ENCODE measurements at places on chromosomes 3 and 15.

GRCh38 chr3:140097874-140098635 lies 163.1 kb downstream of the CLSTN2 start:
- DNase-seq, result no peak

- no peak for DNase-seq
Measured at GRCh38 chr3:59777066-59777465, 727.2 kb upstream of the CFAP20DC start.

DNA sequence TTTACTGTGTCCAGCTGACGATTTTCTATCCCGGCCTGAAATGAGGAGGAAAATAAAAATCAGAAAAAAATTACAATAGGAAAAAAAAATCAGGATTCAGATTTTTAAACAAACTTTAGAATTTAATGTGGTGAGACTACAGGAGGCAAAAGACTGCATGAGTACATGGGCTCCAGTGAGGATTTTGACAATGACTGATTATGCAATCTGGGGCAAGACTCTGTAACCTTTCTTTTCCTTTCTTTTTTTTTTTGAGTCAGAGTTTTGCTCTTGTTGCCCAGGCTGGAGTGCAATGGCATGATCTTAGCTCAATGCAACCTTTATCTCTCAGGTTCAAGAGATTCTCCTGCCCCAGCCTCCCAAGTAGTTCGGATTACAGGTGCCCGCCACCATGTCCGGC lies 29.9 kb downstream of the SPG11 start:
- no peak for DNase-seq

DNA sequence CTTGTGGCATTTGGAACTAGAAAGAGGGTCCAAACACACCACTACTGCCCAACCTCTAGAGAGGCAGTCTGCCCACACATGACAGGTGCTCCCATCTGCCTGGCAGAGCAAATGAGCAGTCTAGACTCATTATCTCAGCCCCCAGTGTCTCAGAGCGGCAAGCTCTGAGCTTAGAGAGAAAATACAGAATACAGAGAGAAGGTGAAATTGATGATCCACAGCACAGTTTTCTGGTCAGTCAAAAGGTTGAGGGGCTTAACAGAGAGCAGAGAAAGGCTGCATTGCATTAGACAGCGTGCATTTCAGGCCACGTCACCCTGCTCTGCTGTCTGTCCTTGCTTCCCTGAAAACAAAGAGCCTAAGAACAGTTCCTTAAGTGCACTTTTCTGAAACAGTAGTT lies 135.1 kb downstream of the KCNMB2 start:
- DNase-seq, result no peak

DNA sequence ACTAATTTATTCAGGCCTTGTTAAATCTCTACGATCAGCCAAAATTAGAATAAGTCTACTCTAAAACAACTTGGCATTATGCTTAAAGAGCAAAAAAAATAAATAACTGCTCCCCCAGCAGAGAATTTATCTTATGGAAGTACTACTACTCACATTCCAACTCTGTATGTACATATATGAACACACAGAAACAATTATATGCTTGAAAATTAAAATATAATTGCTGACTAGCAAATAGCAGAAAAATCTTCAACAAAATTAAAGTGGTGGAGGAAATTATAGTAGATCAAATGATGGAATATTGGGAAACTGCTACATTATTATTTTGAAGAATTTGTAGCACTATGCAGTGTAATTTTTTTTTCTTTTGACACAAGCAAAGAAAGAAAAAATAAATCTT lies 580.9 kb downstream of the MECOM start:
- DNase-seq, result no peak

GRCh38 chr3:49867400-49867799 lies 2.3 kb downstream of the CAMKV start:
- DNase-seq, result no peak

DNA sequence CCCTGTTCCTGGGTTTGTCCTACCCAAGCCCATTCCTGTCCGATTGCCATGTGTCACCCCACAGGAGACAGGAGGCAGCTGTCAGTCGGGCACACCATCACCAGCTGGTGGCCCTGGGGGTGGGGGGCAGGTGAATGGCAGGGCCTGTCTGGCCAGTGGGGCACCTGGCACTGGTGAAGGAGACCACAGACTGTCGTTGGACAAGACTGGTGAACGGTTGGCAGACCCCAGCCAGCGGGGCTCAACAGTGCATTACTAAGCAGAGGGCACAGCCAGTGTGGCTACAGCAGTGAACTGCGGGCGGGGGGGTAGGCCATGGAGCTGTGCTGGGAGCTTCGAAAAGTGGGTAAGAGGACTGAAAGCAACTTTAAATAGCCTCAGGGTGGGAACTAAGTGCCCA lies 2.1 kb downstream of the SEMA7A start:
- DNase-seq, result no peak

GRCh38 chr3:13748276-13748879 lies 131.5 kb downstream of the WNT7A start:
- DNase-seq, result no peak

DNA sequence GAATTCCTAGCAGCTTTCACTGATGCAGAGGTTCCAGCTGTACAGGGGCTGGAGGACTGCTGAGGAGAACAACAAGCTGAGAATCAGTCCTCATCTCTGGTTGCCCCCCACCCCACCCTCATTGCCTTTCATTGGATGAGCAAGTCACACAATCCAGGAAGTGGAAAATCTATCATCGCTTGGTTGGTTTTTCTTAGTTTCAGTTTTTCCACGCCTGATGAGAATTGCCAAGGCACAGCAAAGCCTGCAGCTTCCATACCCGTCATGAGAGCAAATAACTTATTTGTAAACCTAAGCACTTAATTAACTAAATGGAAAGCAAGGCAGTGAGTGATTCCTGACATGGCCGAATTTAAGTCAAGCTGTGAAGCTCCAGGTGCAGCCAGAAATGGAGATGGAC lies 21.4 kb upstream of the LIPC start:
- DNase-seq, result no peak

DNA sequence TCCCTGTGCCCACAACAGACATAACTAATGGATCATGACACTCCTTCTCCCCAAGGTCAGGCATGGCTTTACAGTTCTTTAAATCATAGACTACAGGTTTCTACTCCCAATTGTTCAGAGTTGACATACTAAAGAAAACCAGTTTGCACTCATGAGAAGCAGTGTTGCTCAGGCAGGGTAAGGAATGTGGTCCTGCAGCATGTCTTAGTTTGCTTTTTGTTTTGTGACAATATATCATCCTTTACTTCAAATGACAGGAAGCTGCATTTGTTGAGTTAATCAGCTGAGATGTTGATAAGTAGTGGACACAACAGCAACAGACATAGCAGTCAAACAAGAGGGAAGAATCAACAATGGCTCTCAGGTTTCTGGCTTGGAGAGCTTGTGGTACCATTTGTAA lies 267.5 kb downstream of the SLCO3A1 start:
- DNase-seq, result no peak

GRCh38 chr3:31185062-31185357 lies 290.5 kb upstream of the GADL1 start:
- no peak for DNase-seq

DNA sequence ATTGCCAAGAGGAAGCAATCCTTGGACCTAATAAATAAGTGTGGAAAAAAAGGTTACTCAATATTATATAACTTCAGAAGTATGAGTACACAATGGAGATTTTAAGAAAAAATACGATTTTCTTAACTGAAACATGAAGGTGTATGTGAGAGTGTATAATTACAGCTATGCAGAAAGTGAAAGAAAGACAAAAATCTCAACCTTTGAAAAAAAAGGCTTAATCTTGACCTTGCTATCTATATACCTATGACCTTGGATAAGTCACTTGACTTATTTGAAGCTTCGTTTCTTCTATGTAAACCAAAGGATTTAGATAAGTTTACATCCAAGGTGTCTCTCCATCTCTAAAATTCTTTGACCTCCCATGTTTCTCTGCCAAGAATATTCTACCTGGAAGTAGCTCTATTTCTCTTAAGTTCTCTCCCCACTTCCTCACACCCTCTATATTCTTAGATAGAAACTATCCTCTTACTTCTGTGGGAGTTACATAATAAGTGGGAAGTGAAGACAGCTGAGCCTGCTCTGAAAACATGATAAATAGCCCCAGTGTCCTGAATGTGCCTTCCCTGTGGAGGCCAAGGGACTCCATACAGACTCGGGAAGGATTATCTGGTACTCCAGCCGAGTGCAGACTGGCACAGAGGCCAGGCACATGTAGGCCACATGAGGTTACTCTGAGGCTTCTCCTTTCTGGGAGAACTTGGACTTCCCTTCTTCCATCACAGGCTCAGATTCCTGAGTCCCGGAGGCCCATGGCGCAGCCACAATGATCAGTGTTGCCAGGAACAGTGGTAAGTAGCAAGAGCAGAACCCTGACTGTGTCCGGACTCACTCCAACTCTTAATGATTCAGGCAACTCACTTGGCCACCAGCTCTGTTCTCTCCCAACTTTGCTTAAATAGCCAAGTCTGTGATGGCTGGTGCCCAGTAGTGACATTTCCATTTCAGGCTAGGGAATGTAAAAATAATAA lies 166.8 kb upstream of the COL8A1 start:
- DNase-seq, result no peak

GRCh38 chr15:97082830-97083229 lies 752.3 kb downstream of the NR2F2 start:
- DNase-seq, result no peak

- DNase-seq, result no peak
Measured at GRCh38 chr3:196942915-196943277, 568 bp upstream of the NCBP2 start.

GRCh38 chr3:16604887-16605602 lies at the start of gene DAZL:
DAZL (minus strand) TSS chr3:16605423; CDS start chr3:16605205, 218 bp downstream.
- no peak for DNase-seq

- DNase-seq, result no peak
Measured at GRCh38 chr3:136495213-136495612, 245.1 kb downstream of the PCCB start.

GRCh38 chr3:36302626-36303025 lies 77.7 kb upstream of the STAC start:
- DNase-seq, result no peak

- no peak for DNase-seq
Measured at GRCh38 chr3:152190636-152191183, 78.0 kb upstream of the MBNL1 start.

DNA sequence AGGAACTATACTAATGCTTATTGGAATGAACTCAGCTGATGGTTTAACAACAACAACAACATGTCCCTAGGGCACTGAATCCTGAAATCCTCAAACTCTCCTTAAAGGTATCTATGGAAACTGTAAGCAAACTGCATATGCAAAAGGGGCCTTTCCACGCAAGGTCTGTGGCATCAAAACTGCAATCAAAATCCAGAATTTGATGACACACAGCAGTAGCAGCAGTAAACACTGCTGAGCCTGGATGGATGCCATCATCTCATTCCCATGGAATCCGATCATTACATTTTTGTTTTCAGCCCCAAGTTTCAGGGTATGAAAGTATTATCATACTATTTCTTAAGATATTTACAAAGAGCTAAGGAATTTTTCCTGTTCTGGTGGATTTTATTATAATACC lies 399.7 kb downstream of the VPS13C start:
- no peak for DNase-seq

DNA sequence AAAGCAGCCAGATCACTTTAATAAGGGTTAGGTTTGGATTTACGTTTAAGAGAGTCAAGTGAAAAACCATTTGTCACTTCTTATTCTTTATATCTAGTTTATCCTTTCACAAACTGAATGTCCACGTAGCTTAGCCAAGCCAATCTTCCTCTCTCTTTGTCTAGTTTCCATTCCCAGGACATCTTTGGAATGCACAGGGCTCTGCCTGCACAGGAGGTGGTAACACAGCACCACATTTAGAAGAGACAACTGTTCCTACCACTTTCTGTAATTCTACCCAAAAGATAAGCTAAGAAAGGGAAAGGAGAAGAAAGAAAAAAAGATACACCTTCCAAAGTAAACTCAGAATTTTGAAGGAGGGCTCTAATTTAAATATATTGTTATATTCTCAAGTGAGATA lies 67.9 kb downstream of the IGSF11 start:
- no peak for DNase-seq

All from non-pigmented ciliary epithelial cell (primary cell).